ENCODE measurements at places on chromosomes 1 and 21. TPM values are rescaled to one million over a fixed set of nuclear protein-coding genes. Genes with fewer than 3 reads are reported as not detected.

DIPK1A gene
- total RNA-seq: 2.0 TPM

DTL gene
- total RNA-seq: 82.4 TPM

SRP9 gene
- 480 TPM for total RNA-seq

IRF6 gene
- total RNA-seq: not detected

PLCH2 gene
- 0.59 TPM for total RNA-seq

CDC7 gene
- 64.8 TPM for total RNA-seq

- no peak for DNase-seq
Observed at GRCh38 chr1:170863621-170864020, 71.7 kb upstream of the MROH9 start.

- no peak for DNase-seq
Observed at GRCh38 chr21:31340514-31340913, 3.5 kb downstream of the TIAM1 start.

GRCh38 chr21:24450119-24450518 is 1157.2 kb downstream of the MRPL39 start:
- DNase-seq: no peak

DNA sequence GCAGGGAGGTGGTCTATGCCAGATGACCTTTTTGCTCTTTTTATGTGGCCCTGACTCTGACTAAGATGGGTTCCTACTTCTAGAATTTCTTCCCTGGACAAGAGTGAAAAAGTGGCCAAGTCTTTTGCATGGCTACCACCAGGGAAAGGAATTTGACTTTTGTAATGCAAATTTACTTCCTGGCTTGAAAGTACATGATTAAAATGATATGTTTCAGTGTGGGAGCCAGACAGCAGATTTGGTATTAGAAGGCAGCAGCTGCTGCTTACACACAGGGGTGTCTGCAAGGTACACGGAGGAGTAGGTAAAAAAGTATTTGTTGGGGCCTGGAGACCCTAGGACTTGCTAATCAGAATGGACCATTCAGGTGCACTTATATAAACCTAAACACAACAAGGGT is 78.4 kb downstream of the KCND3 start:
- DNase-seq: no peak

DNA sequence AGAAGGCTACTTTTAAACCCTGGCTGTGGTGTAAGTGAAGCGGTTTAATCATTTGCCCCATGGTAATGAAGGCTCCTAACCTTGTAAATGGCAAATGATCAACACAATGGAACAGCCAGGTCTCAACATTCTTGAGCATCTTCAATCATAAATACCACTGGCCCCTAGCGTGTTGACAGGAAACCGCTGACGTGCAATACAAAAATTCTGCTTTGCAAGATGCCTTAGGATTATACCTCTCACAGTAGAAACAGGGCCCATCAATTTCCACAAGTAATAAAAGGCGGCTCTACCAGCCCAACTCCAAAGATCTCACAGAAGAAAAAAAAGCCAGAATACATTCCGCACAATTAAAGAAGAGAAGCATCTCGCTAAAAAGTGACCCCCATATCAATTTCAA is 32.8 kb downstream of the LGALS8 start:
- no peak for DNase-seq

GRCh38 chr1:157975228-157975950 is 18.1 kb upstream of the KIRREL1 start:
- DNase-seq: no peak

- no peak for DNase-seq
Observed at GRCh38 chr21:35088319-35088771, 39.2 kb upstream of the RUNX1 start.

- no peak for DNase-seq
Observed at GRCh38 chr1:211484755-211485479, 7.0 kb downstream of the RD3 start.

GRCh38 chr1:158013840-158014730 is 20.6 kb downstream of the KIRREL1 start:
- DNase-seq: no peak

- DNase-seq: no peak
Observed at GRCh38 chr21:36710729-36711048, 11.8 kb downstream of the SIM2 start.

- DNase-seq: no peak
Observed at GRCh38 chr1:236066828-236067386, 2.0 kb upstream of the NID1 start.

- DNase-seq: no peak
Observed at GRCh38 chr21:28592205-28592865, 400.3 kb downstream of the LTN1 start.

DNA sequence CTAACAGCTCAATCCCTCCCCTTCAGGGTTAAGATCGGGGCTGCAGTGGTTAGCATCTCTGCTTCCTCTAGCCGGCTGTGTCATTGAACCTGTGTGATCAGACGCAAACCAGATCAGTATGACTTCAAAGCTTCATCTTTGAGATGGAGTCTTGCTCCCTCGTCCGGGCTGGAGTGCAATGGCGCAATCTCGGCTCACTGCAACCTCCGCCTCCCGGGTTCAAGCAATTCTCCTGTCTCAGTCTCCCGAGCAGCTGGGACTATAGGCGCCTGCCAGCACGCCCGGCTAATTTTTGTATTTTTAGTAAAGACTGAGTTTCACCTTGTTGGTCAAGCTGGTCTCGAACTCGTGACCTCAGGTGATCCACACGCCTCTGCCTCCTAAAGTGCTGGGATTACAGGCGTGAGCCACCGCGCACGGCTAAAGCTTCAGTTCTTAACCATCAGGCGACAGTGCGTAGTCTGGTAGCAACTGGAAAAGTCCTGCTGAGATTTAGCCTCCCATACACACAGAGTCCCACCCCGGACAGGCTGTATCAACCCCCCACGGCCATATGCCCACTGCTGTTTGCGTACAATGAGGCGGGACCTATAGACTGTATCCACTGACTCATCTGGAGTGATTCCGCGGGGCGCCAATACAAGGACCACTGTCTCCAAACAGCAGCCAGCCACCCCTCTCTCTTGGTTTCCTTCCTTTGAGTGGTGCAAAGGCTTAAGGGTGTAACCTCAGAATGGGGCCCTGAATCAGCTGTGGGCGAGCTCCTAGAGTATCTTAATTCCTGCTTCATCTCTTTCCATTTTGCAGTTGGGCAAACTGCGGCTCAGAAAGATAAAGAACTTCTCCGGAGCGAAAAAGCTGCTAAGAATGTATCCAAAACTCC is 23.3 kb downstream of the CELA3A start:
- DNase-seq: no peak
